Progenitor cell of endocrine pancreas (in vitro differentiated cells): ENCODE measurements at places on chromosomes 4 and X.

- DNase-seq, result no peak
These were observed 10.1 kb downstream of the WDR1 start for GRCh38 chr4:10106421-10107039.

GRCh38 chrX:103830848-103831247, 1.2 kb downstream of the RAB9B start:
- DNase-seq, result no peak

GRCh38 chr4:90095000-90095399, 32.2 kb upstream of the CCSER1 start:
- no peak for DNase-seq

DNA sequence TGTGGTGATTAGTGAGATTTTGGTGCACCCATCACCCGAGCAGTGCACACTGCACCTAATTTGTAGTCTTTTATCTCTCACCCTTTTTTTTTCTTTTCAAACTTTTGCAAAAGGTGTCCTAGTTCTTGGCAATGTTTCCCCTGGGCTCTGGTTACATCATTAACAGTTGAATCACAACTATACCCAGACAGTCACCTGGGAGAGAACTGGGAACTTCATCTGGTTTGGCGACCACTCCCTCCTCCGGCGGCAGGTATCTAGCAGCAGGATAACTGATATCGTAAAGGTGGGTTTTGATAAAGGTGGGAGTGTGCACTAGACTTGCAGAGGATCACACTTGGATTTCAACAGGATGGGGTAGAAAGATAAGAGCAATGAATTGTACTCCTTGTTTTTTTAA, 140.5 kb downstream of the CHIC2 start:
- no peak for DNase-seq

- no peak for DNase-seq
These were observed 55.1 kb upstream of the ZCCHC13 start for GRCh38 chrX:74248889-74249288.

GRCh38 chr4:167274351-167274750, 40.1 kb upstream of the SPOCK3 start:
- no peak for DNase-seq

DNA sequence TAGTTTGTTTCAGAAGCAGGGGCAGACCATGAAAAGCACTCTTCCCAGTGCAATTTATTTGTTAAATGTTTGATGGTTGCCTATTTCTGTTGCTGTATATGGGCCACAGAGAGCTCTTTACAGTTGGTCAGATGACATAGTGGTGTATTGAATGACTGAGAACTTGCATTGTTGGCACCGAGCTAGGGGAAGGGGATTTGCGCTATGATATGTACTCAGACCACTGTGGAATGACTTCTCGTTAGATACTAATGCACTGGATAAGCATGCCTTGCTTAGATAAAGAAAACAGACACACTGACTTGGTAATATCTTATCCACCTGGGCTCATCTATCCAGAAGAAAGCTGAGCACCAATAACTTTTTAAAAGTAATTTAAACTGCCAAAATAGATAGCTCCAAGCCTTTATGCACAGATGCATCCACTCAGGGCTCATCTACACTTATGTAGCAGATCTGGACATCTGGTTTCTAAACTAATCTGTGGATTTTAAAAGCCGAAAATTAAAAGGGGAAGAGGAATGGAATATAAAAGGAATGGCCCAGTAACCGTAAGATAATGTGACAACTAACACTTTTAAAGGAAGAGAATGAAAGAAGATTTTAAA, 132.7 kb downstream of the GATB start:
- DNase-seq, result no peak

DNA sequence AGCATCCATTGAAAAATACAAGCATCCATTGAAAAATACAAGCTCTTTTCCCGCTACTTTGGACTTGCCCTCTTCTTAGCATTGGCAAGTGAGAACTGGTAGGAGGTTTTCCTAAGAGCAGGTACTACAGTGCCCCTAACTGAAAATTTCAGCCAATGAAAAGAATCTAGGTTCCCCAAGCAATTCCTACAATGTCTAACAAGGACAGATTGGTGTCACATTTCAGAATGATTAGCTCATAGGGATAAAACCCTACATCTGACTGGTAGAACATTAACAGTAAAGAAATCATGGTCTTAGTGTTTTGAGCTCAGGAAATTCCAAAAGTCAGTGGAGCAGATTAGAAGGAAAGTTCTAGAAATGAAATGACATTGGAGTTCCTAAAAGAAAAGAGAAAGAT, 68.6 kb upstream of the QRFPR start:
- no peak for DNase-seq

DNA sequence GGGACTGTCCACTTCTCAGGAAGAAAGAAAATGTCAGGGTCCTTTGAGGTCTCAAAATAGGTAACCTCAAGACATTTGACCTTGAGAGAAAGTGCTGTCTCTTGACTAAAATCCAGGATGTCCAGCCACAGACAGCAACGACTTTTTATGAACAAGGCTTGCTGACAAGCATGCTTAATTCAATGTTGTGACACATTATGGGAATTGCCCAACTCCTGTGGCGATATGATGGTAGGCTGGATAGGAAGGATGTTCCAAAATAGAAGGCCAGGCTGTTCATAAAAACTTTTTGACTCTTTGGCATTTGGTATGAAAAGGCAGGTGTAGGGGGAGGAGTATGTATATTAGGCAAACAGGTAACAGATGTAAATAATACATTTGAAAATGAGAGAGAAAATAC, 50.8 kb upstream of the EDNRA start:
- DNase-seq, result no peak

DNA sequence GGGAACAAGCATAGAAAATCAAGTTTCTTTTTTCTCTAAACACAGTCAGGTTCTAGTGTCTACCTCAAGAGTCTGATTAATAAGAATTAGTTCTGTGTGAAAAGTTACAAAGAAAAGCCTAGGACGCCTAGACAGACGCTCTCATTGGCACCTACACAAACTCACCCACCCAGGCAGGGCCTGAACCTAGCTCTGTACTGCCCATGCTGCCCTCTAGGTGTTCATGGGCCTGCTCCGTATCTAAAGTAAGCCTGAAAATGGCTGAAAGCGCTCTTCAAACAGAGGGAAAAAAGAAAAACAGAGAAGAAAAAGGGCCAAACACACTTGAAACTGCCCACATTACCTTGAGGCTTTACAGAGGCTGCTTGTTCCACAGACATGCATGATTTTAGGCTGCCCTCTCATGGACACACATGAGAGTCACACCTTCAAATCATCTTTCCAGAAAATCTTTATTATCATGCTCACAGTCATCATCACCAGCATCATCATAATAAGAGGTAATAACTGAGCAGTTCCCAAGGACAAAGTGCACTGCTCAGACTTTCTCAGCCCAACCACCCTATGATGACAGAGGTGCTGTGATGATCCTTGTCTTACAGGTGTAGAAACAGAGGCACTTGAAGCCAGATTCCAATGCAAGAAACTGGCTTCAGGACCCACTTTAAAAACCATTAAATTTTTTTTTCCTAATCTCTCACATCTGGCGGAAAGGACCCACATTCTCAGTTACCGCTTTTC, 49.6 kb downstream of the MAP7D2 start:
- DNase-seq, result no peak
